T-helper 17 cell (primary cell): ENCODE measurements at places on chromosomes 1 and 21.

DNA sequence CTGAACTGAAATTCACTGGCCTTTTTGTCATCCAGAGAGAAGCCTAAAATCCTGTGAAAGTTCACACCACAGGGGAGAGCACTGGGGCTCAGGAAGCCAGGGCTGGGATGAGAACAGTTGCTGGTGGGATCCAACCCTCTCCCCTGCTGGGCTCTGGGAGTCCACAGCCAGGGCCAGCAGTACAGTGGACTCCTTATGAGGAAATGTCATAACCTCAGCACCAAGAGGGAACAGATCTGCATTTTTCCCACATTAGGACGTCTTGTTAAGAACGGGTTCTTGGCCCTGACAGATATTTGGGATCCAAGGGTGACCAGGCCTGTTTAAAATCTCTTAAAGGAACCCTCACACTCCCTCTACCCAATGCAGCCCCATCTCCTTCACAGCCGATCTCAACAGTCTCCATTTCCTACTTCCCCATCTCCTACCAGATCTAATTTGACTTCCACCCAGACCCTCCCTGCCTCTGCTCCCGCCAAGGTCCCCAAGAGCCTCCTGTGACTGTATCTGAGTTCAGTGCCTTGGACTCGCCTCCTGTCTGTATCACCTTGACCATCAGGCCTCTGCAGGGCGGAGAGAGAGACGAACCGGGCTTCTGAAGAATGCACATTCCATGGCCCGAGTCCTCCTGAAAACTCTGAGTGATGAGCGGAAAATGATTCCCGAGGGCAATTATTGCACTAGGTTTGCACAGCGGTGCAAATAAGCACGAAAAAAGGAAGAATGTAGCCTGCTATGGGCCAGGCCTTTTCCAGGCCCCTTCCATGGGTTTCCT is 159.9 kb downstream of the TRABD2B start:
- no peak for DNase-seq

DNA sequence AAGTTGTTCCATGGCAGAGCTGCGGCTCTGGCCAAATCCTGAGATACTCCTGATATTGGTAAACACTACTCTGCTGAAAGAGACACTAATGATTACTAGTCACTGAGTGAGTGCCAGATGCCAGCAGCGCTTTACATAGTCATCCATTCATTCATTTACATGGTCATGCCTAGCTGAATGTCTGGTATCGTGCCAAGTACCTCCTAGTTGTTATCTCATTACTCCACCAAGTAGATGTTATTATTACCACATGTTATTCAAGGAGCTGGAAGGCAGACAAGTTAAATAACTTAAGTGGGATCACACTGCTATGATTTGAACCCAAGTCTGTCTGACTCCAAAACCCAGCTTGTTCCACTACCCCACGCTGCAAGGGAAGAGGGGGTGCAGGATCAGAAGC is 4.7 kb downstream of the OLFML2B start:
- DNase-seq: no peak

DNA sequence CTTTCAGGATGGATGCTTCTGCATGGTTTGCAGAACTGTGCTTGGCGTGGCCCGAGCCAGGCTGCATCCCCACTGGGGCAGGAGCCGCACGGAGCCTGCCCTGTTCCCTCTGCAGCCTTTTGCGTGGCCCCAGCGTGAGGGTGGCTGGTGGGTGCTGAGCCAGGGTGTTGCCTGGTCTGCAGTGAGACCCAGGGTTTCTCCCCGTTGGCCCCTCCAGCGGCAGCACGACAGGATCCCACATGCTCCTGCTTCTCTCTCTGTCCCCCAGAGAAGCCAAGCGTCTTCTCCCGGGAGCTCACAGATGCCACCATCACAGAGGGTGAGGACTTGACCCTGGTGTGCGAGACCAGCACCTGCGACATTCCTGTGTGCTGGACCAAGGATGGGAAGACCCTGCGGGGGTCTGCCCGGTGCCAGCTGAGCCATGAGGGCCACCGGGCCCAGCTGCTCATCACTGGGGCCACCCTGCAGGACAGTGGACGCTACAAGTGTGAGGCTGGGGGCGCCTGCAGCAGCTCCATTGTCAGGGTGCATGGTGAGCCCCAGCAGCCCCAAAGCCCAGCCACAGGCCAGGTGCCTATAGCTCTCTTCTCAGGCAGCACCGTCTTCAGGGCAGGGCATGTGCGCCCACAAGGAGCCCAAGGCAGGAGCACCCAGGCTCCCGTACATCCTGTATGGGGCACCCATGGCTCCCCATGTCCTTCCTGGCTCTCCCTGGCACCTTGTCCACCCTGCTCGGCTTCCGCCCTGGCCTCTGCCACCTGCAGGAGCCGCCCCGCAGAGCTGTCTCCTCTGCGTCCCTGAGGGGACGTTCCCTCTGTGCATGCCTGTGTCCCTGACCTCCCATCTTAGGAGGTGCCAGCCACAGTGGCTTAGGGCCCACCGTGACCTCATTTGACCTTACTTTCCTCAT is 78.9 kb downstream of the OBSCN start:
- DNase-seq: peak; percentile 3

DNA sequence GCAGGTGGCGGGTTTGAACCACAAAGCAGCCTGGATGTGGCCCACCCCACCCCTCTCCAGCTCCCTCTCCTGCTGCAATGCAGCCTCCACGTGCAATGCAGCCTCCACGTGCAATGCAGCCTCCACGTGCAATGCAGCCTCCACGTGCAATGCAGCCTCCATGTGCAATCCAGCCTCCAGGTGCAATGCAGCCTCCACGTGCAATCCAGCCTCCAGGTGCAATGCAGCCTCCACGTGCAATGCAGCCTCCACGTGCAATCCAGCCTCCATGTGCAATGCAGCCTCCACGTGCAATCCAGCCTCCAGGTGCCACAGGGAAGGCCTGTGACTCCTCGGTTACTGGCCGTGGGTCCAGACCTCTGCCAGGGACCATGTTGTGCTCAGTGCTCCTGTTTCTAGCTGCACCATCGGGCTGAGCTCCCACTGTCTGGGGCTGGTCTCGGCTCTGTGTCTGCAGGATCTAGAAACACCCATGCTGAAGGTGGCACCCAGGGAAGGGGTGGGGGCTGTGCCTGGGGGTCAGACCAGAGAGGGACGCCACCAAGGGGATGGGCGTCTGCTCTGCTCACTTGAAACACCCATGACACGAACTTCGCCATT is 11.9 kb upstream of the LRRC3 start:
- no peak for DNase-seq

- no peak for DNase-seq
Measured at GRCh38 chr1:94727846-94728715, 92.1 kb upstream of the SLC44A3 start.

DNA sequence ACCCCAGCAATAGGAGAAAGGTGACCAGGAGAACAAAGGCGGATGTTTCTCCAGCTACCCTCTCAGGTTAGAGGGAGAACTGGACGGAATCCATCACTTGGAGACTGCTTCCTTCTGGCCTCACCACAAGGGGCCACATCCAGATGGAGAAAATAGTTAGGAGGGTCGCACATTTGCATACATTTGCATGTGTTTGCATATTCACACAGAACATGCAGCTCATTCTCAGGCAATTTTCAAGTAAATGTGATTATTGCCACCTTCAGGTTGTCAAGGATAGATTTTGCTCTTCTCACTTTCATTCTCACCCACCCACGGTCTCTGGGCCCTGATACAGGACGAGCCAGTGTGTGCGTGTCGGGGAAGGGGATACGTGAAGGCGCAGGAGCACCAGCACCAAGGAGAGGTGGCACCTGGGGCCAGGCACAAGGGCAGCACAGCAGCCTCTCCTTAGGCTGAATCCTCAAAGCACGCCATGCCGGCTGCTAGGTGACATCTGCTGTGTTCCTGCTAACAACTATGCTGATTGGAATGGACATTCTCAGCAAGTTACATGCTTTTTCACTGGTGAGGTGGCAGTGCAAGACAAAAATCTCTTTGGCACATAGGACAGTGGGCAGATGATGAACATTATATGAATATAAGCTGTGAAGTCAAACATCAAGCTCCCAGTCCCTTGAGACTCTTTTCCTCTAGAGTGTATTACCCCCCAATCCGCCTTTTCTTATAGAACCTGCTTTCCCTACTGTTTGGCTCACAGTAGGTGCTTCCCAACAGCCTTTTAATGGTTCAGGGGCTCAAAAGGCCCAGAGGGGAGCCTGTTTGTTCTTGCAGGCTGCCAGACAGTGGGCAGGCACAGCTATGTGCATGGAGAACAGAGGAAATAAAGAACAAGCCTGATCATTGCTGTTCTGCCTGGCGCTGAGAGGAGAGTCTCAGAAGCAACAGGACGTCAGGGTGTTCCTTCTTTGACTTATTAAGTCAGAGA is 14.3 kb downstream of the ACKR1 start:
- DNase-seq: no peak

- DNase-seq: no peak
Measured at GRCh38 chr1:242629396-242629795, 104.9 kb upstream of the PLD5 start.

DNA sequence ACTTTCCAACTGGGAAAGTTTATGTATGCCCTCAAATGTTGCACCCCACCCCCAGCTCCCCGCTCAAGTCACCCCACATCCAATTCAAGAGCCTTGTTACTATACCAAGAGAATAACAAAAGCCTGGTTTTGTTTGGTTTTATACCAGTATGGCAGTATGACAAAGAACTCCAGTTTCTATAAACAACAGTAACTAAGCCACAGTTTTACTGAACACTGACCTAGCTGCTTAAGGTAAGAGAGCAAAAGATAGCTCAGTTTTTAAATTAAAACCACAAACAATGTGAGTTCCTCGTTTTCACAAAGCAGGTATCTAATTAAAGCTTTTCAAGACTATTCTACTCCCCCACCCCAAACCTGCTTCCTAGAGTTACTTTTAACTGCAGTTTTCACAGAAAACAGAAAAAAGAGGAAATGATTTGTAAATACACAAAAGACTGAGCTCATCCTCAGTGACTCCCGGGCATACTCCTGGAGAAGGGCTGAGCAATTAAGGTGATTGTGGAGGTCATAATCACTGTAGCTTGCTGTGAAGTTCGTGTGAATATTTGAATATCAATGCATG is 59.3 kb upstream of the LHX8 start:
- no peak for DNase-seq

DNA sequence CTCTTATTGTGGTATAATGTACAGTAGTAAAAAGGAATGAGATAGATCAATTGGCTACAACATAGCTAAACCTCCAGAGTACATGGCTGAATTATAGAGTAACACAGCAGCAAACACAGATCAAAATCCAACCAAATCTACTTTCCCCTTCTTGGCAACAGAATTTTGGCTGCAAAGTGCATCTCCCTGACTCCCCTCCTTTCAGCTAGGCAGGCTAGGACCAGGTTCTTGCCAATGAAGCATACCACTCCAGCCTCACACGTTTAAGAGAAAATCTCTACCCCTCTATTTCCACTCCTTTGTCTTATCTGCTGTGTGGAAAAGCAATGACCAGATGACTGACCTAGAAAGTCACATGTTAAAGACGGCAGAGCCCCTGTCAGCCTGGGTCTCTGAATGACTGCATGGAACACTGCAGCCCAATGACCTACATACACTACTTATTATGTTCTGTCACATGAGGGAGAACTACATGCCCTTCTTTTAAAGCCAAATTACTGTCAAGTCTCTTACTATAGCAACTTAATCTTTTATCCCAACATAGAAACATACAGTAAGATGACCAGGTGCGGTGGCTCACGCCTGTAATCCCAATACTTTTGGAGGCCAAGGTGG is 99.1 kb downstream of the HLCS start:
- DNase-seq: no peak
